GM19239 (cell line): ENCODE measurements at places on chromosomes 4 and X.

GRCh38 chrX:22922961-22923360, 76.8 kb upstream of the DDX53 start:
- DNase-seq: no peak

GRCh38 chrX:107678957-107679740, 50.8 kb downstream of the PRPS1 start:
- no peak for DNase-seq

GRCh38 chr4:20046931-20047677, 204.6 kb upstream of the SLIT2 start:
- no peak for DNase-seq

- no peak for DNase-seq
Observed at GRCh38 chr4:169900241-169900845, 125.9 kb downstream of the MFAP3L start.

DNA sequence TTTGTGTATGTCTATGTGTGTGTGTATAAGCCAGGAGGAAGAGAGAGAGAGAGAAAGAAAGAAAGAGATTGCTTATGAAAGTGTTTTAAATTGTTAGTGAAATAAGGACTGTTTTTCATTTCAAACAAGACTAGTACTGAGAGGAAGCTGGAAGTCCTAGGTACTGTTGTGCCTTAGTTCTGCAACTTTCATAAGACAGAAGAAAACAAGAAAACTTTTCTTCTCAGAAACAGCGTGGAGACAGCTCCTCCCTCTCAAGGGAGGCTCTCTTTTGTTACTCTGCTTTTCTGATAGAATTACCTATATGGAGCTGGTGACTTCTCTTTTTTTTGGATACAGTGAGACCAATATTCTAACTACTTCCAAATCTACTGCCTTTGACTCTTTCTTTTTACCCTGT, 62.5 kb downstream of the BANK1 start:
- no peak for DNase-seq

DNA sequence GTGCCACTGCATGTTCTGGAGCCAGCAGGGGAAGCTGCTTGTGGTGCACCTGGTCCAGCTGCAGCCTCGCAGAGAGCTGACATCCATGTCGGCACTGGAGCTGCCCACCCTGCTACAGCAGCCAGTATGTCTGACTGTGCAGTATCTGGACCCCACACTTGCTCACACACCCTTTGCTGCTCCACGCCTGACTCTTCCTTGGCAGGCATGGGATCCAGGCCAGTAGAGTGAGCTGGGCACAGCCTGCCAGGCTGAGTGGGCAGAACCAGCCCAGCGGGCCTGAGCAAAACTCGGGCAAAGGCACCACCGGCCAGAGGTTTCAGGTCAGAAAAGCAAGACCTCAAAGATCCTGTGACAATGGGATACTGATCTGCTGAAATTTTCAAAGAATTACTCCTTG, 690.1 kb downstream of the STPG2 start:
- no peak for DNase-seq

DNA sequence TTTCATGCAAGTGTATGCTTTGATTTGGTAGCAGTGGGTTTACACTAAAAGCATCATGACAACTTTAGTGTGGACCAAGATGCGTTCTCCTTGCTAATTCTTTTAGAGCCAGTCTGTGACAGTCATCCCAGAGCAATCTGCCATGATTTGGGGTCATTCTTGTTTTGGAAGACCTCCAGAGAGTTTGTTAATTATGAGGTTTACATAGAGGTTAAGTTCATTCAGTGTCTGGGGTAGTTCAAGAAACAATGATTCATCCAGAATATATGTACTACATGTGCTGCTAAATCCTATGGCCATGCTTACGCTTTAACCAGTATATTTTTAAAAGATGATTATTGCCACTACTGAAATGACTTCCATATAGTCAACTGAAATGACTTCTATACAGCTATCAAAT, 328.5 kb upstream of the AGA start:
- DNase-seq: no peak
